ENCODE measurements at places on chromosomes 6 and 20.
A peak's percentile ranks its signal among the peaks of the same experiment; 100 is the strongest.

- DNase-seq: no peak
Measured at GRCh38 chr6:56551409-56552120, 91.1 kb downstream of the DST start.

GRCh38 chr20:58194175-58194791 is 34.2 kb downstream of the ANKRD60 start:
- no peak for DNase-seq

GRCh38 chr6:11495565-11496145 is 41.9 kb upstream of the TMEM170B start:
- no peak for DNase-seq

- DNase-seq: no peak
Measured at GRCh38 chr20:41509316-41510200, 108.6 kb downstream of the CHD6 start.

DNA sequence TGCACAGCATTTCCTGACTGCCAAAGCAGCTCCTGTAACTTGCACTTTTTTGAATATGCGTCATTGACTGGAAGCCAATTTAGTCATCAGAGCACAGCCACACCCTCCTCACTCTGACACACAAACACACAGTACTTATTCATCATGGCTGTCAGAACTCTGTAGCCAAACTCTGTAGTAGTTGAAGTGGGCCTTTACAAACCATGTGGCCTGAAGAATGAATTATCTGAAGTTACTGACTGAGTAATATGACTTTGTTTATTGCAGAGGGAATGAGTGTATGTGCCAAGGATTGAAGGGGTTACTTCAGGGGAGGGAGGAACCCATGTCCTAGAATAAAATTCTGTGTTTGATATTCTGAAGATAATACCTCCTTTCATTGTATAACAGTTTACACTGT is 102.7 kb downstream of the FIG4 start:
- peak; percentile 7 for DNase-seq

DNA sequence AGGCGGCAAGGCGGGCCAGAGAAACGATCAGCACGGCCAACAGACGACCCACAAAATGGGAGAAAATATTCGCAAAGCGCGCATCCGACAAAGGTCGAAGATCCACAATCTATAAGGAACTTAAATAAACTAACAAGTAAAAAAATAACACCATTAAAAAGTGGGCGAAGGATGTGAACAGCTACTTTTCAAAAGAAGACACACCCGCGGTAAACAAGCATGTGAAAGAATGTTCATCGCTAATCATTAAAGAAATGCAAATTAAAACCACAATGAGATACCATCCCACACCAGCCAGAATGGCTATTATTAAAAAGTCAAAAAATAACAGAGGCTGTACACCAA is 117.8 kb upstream of the SIRPA start:
- no peak for DNase-seq

GRCh38 chr20:13525225-13525940 is 113.3 kb downstream of the TASP1 start:
- no peak for DNase-seq

DNA sequence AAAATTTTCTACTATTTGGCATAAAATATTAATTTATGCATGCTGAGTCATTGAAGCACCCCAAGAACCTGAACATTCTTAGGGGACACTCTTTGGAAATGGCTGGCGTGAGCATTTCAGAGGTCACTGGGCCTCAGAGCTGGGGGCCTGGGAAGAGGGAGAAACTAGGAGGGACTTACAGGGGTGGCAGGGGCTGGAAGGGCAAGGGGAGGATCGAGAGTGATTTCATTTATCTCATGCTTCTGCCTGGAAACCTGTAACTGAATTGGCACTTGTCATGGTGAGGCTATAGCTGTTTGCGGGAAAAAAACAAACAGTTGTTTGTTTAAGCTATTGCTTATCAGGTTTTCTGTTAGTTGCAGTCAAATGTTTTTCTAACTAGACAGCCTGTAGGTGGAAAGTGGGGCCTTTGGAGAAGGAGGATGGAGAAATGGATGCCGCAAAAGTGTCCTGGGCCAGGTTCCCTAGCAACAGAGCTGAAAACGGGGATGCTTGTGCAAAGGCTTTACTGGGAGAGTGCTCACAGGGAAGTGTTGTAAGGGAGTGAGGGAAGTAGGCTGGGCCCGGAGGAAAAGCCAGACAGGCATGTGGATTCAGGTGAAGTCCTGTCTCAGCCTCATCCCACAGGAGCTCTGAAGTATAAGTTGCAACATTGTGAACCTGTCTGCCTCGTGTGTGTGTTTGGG is 36.4 kb upstream of the KAT14 start:
- no peak for DNase-seq

DNA sequence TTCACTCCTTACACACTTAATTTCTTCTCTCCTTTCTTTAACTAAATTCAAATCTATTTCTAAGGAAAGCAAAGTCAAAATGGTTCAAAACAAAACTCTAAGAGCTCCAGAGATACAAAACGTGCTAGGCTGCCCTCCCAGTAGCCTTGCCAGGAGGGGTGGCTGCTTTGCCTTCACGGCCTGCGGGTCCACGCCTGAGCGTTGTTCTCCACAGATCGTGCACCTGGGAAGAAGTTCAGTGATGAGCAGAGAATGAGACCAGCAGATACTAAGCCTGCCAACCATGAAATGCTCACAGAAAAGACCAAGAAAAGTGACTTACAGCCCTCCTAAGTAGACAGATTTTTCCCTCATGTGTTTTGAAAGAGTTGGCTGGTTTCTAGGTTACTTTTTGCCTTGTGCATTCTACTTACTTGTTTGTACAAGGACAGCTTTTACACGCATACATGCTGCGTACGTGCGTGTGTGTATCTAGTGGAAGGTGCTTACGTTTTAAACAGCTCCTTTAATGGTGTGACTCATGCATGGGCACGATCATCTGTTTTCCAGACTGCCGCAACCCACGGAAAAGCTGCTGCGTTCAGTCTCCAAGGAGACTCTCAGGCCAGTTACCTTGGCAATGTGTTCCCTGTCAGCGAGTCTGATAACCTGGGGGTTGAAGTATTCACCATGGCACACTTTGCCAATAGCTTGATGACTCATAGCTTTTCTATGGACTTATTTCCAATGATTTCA is 32.4 kb upstream of the PBOV1 start:
- DNase-seq: no peak

DNA sequence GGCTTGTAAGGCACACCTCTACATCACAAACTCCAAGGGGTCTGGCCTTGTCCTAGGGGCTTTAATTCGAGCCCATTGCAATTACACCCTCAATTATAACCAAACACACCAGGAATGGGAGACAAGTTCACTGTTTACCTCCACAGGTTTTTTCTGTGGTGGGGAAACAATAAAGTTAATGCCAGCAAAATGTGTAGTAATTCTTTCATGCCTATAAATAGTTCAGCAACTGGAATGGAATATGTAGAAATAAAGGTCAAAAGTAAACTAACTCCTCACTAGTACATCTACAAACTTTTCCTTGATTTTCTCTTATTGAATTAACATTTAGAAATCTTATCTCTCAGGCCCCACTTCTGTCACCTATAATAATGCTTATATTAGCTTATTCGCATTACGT is 27.1 kb upstream of the RIPK1 start:
- DNase-seq: no peak

DNA sequence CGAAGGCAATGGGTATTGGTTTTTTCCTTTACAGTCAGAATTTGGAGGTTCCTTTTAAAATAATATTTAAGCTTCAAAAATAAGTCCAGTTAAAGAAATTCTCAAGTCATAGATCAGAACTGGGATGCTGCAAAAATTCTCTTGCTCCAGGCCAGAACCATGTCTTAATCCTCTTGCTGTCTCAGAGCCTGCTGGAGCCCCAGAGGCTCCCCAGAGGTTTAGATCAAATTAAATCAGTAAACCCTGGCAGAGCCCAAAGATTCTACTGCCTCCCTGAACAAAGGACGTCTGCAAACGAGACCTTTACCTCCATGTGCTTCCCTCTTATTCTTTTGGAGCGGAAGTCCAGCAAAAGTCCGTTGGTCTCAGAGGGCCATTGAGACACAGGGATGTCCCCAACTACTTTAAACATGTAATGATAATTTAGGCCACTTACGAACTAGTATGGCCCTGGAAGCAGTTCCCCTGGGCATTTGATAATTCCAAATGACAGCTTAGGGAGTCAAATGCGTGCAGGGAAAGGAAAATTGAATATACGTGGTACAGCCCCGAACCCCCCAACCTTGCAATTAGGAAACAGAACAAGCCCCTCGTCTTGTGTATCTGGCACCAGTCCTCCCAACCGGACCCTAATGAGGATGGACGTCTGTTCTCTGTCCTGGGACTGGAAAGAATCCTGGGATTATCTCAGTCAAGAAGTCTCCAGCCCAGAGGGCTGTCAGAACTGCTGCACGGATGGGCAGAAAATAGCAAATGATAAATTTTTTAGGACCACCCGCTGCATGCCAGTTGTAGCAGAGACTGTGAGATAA is 31.5 kb downstream of the SULF2 start:
- DNase-seq: no peak

DNA sequence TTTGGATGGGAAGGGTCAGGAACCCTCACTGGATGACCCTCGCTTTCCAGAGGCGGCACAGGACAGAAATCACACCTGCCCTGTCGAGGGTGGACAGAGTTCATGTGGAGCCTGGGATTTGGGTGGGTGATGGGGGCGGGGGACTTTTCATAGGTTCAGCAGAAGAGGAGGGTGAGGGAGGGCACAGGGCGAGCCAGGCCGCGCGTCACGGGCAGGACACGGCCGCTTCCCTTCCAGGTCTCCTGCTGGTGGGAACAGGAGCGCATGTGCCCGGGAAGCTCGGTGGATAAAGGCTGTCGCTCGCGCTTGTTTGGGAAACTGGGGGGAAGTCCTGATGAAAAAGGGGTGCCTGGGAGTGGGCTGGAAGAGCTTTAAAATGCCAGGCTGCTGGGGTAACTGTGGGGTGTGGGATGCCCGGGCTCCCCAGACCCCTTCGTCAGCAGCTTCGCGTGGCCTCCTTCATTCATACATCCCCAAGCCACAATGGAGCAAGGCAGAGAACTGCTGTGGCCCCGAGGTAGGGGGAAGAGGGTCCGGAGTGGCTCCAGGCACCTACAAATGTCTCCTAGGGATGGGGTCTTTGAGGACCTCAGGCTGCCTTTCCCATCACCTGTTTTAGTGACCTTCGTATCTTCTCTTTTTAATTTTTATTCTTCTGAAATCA is 102.2 kb downstream of the DACT2 start:
- no peak for DNase-seq

DNA sequence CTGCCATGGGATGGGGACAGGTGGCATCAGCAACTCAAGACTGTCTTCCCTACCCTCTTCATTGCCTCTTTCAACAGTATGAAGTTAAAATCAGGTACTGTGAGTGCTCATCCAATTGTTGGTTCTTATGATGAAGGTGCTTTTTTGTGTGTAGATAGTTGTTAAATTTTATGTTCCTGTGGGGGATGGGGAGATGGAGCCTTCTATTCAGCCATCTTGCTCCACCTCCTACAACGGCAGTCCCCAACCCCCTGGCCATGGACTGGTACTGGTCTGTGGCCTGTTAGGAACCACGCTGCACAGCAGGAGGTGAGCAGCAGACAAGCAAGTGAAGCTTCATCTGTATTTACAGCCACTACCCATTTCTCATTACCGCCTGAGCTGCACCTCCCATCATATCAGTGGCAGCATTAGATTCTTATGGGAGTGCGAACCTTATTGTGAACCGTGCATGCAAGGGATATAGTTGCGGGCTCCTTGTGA is 47.8 kb upstream of the TOP1 start:
- DNase-seq: no peak

DNA sequence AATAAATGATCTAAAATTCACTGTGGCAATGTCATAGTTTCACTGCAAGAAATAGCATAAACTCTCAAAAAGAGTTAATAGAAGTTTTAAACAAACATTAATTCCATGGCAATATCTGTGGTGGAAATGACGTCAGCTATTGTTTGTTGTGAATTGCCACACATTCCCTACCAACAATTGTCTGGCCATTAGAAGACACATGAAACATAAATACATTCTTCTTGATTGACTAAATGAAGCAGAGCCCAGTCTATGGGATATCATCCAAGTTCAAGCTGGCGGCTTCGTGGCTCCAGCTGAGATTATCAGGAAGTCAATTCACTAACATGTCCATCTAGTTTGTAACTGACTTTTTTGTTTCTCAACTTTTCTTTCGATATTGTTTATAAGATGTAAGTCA is 369.0 kb downstream of the ARHGAP18 start:
- DNase-seq: no peak

- no peak for DNase-seq
Measured at GRCh38 chr20:59182401-59183044, 18.9 kb downstream of the ZNF831 start.

- no peak for DNase-seq
Measured at GRCh38 chr20:40331249-40331648, 357.8 kb downstream of the MAFB start.

DNA sequence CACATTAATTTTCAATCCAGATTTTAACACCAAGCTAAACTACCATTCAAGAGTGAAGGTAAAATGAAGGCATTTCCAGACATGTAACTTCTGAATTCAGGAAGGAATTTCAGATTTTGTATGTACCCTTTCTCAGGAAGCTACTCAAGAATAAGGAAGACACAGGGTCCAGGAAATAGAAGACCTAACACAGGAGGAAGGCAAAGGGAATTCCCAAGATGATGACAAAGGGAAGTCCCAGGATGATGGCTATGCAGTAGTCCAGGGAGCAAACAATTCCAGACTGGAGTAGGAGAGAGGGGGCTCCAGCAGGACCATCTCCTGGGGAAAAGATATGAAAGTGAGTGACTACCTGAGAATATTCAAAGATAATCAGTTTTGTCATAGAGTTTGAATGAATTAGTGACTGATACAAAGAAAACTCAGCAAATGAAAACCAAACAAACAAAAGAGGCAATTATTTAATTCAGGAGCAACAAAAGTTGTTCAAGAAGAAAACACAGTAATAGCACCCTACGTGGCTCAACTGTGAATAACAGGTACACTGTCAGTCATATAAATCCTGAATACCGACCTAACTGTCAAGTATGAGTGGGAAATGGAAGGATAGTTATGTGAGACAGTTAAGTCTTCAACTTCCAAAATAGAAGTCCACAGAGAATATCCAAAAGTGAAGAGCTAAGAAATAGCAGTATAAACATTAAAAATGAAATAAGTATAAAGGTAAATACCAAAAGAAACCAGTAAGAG is 4.0 kb downstream of the RNF24 start:
- no peak for DNase-seq

GRCh38 chr20:56875052-56875659 is 246.1 kb downstream of the TFAP2C start:
- no peak for DNase-seq

- DNase-seq: peak; percentile 57
Measured at GRCh38 chr6:112163295-112164257, 76.2 kb downstream of the FAM229B start.

DNA sequence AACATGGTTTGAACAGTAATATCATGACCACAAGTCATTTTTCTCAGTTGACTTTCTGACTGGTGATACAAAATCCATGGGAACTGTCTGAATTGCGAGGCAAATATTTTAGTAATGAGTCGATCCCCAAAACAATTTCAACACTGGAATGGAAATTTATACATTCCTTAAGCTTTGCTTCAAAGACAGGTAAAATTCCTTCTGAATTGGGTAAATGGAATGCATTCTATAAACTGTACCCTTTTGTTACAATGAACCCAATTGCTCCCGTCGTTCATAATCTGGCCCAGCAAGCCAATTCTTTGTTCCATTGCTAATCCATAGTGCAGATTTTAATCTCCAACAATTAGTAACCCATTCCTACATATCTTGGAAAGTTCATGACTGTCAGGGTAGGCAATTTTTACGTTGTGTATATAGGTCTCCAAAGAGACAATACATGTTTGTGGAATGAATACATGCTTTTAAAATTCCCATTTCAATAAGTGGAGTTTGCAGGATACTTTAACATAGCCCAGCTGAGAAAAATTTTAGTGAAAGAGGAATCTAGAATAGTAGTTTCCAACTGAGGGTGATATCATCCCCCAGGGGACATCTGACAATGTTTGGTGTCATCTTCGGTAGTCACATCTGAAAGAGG is 32.7 kb downstream of the CYP24A1 start:
- DNase-seq: no peak
